HEK293T (cell line): ENCODE measurements at places on chromosomes 6 and 20.

DNA sequence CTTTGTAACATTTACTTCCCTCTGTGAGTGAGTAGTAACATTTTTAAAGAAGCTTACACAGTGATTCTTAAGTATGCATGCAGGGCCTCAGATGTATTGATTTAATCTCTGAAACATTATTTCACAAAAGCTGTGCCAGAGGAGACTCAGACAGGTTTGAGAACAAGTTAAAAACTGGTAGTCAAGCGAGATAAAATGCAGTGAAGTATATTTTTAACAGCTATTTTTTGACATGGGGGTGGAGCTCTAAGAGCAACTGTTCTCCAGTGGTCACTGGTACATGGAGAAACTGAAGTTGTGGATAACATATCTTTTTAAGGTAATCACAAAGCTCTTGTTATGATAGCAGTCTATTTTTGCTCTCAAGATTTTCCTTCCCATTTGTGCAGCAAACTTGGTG is 20.4 kb downstream of the DSTN start:
- no peak for DNase-seq

- DNase-seq, result no peak
Measured at GRCh38 chr6:36840432-36841403, 1.5 kb upstream of the CPNE5 start.

DNA sequence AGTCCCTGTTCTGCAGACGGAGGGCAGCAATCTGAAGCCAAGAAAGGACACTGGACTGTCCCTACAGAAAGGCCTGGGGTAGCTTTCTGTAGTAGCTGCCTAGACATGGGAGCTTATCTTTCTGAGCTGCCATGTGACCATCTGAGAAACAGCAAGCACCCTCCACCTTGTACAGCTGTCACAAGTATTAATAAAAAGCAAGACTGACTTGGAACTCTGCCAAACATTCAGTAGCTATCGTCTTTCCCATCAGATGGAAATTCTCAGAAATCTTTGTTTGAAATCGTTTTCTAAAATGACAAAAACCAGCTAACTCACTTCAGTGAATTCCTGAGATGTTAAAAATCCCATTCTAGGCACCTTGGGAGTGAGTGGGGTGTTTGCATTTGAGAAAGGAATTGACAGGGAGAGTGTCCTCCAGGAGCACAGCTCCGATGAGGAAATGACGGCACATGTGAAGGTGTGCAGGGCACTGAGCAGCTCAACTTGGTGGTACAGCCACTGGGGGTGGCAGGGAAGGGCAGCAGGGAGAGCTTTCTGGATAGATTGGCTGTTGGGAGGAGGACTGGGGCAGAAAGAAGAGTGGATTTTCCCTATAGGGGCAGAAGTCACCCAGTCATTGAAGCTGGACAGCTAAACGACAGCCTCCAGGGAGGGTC is 24.5 kb downstream of the ACSS1 start:
- no peak for DNase-seq

GRCh38 chr20:64188682-64189529 is 24.7 kb downstream of the MYT1 start:
- DNase-seq, result no peak

DNA sequence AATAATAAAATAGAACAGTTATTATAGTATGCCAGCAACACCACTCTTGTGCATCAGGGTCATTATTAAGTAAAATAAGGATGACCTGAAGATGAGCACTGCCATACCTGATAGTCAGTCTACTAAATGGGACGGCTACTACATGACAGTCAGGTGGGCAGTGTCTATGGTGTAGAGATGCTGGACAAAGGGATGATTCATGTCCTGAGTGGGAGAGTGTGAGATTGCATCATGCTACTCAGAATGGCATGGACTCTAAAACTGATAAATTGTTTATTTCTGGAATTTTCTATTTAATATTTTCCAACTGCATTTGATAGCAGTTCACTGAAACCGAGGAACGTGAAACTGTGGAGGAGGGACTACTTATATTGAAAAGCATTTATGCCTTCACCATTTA is 38.8 kb downstream of the SNX9 start:
- DNase-seq, result no peak

DNA sequence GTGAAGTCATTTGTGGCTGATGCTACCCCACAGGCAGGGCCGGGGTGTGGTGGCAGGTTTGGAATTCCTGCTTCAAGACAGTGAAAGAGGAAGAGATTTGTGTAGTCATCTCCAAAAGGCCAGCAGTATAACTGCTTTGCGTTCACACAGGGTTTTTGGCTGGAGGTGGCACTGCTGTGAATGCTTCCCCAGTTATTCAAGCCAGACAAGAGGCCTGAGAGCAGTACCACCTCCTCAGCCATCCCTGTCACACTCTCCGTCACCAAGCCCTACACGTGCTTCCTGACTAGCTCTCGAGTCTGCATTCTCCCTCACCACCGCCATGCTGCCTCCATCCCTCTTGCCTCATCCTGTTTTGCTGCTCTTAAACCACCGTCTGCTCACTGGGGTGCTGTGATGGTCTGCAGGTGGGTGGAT is 23.9 kb downstream of the ARMC2 start:
- no peak for DNase-seq

DNA sequence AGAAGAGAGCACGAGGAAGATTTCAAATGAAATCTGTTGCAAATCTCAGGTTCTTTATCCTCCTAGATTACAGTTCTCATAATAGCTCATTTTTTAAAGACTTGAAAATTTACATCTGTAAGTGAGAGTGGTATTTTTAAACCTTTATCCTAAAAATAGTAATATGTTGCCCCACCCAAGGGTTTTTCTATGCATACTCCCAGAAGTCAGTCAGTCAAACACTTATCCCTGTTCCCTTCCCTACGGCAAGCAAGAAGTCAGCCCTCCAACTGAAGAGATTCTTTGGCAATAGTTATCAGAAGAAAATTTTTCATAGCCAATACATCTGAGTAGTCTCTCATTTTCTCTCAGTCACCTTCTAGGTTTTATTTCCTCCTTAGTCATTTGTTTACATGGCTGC is 24.1 kb downstream of the ELOVL4 start:
- DNase-seq, result no peak

DNA sequence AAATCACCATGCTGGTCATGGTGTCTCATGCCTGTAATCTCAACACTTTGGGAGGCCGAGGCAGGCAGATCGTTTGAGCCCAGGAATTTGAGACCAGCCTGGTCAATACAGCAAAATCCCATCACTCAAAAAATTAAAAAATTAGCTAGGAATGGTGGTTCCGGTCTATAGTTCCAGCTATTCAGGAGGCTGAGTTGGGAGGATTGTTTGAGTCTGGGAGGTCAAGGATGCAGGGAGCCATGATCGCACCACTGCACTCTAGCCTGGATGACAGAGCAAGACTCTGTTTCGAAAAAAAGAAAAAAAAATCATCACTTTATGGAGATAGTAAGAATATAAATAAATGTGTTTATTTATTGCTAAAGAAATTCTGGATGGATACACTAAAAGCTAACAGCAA is 124.1 kb downstream of the RNGTT start:
- DNase-seq, result no peak

- DNase-seq, result no peak
Measured at GRCh38 chr20:63017826-63018411, 11.2 kb upstream of the BHLHE23 start.

- DNase-seq, result no peak
Measured at GRCh38 chr6:38150681-38151296, 331.3 kb downstream of the ZFAND3 start.

DNA sequence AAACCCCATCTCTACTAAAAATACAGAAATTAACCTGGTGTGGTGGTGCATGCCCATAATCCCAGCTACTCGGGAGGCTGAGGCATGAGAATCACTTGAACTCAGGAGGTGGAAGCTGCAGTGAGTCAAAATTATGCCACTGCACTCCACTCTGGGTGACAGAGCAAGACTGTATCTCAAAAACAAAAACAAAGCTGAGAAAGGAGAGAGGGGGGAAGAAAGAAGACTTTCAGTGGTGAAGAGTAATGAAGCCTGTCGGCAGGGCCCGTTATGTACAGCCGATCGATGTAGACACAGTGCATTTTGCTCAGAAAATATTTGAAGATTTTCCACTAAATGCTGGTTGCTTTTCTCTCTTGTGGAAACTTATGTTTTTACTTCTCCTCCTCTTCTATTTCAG is 13.8 kb downstream of the VAPB start:
- DNase-seq, result no peak

DNA sequence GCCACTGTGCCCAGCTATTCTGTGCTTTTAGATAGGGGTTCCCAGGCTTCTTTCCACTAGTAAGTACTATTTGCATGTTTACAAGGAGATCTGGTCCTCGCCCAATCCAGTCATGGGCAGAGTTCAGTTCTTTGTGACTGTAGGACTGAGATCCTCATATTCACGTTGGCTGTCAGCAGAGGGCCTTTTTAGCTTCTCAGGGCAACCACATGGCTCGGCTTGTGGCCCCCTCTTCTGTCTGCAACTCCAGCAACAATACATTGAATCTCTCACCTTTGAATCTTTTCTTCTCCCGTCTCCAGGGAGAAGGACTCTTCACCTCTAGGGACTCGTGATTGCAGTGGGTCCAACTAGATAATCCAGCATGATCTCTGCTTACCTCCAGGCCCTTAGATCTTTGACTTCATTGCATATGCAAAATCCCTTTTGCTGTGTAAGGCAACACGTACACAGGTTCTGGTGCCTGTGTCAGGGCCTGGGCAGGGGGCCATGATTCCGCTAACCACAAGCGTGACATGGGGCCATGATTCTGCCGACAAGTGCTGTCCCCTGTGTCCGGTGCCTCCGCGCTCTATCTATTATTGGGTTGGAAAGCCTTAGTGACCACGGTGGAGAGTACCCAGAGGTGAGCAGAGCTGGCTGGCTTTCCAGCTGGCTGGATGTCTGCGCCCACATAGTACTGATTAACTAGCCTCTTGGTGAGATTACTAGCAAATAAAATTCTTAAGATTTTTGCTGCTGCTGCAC is 5.1 kb downstream of the CCR6 start:
- DNase-seq, result no peak

DNA sequence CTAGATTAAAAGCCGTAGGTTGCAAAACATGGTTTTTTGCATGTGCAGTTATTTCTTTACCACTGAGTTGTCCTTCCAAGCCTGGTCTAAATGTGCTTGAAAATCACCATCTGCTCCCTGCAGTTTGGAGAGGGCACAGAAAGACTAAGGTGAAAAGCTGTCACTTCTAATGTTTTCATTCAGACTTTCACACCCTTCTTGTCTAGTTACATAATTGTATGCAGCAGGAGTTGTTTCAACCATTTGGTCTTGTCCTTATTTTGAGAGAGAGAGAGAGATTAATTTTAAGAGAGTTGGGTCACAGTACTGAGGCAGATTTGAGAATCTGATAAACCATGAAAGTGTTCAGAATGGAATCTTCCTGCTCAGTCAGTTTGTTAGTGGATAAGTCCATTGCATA is 82.5 kb downstream of the ARID1B start:
- no peak for DNase-seq

DNA sequence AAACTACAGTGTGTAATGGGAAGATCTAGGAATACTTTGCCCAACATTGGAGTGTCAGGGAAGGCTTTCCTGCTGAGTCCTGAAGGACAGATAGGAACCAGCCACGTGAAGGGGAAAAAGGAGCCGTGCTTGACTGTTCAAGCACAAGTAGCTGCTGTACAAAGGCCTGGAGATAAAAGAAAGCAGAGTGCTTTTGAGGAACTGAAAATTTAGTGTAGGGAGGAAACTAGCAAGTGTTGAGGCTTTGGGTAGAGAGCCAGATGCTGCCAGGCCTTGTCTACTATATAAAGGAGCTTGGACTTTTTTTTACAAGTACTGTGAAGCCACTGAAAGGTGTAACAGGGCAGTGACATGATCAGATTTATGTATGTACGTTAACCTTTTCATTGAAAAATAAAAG is 39.0 kb downstream of the DSE start:
- no peak for DNase-seq

- no peak for DNase-seq
Measured at GRCh38 chr20:32925481-32926196, 66.9 kb downstream of the EFCAB8 start.

GRCh38 chr6:68134796-68135195 is 500.3 kb upstream of the ADGRB3 start:
- no peak for DNase-seq

GRCh38 chr6:147585256-147585655 is 76.8 kb downstream of the SAMD5 start:
- DNase-seq, result no peak

DNA sequence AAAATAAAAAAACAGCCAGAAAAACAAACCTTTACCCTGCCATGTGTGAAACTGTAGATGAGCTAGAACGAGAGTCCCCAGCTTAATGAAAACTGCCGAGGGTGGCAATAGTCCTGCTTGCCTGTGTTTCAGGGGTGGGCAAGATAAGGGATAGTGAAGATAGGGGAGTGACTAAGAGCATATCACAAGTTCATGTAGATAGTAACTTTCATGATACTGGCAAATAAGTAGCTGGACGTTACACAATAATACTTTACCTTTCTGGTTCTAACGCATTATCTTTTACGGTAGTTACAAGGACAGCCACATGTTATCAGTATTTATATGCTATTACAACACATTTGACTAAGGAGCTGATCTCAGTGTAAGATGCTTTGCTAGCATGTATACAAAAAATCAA is 9.3 kb upstream of the FBXO9 start:
- DNase-seq, result no peak

DNA sequence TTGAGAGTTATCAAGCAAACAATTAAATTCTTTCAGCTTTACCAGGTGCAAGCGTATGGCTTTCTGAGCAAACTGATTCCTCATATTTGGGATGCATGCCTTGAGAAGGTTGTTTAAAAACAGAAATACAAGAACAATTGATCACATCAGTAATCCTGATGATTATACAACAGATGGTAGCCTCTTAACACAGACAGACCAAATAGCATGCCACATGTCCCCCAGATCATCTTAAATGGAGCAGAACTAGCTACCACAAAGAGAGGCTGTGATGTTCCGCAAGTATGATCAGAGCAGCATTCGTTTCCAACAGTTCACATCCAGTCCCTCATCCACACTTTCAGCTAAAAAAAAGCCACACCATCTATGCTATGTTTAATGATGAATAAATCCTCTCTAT is 246.2 kb upstream of the NRSN1 start:
- DNase-seq, result no peak

GRCh38 chr20:1964061-1964460 is 29.8 kb downstream of the PDYN start:
- no peak for DNase-seq

GRCh38 chr6:15811107-15811506 is 148.3 kb upstream of the DTNBP1 start:
- DNase-seq, result no peak
